GM23338 (cell line): ENCODE measurements at places on chromosomes 2 and 18.

DNA sequence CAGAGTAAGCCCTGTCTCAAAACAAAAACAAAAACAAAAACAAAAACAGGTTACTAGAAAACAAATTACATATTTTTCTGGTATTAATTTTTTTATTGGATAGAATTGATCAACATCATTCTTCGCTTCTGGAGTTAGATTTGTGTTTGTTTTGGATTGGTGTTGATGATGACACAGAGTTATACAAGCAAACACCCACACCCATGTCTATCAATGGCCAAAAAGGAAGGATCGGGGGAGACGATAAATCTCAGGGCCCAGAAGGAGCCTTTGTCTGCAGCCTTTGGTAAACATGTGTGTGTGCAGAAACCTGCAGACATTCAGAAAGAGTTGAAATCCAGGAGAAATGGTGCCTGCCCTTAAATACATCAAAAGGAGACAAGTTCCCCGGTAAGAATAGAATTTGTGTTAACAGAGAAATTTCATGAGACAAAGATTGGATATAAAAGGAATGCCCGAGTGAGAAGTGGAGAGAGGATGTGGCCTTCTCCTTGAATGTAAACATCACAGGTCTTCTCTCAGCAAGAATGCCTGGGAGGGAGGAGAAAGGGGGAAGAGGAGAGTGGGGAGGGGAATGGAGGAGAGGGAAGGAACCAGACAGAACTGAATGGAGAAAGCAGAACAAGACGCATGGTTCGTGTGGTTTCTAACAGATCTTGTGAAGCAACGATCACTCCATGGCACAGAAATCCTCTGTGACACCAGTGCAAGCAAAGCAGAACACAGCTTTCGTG, 40.4 kb upstream of the TMEM178A start:
- peak; percentile 17 for DNase-seq

DNA sequence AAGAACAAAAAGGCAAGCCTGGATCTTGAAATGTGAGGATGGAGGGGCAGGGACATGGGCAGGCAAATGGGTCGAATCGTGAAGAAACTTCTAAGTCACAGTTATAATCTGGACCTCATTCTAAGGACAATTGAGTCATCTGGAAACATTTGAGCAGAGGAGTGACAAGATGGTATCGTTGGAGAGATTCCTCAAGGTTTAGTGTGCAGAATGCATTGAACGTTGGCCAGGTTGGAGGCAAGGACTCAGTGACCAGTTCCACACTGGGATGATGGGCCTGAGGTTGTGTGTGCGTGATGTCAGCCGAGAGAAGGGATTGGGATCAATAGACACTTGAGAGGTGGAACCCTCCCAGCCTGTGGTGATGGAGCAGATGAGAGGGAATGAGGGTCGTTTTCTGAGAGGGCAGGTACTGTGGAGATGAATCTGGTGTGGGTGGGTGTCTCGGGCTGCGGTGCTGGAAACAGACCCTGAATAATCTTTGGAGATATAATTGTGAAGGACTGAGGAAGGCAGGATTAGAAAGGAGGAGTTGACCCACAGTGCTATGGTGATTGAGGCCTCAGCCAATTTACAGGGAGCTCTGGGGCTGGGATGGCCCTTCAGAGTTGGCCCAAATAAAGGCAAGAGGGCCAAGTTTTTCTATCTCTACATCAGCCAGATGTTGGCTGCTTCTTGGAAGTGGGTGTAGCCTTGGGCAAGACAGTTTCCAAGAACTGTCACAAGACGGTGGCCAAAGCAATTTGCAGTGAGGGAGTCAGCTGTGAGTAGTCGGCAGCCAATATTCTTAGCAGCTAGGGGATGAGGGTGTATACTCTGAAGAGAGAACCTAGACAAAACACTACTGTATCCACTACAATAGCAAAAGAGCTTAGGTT, 5.8 kb upstream of the ZNF532 start:
- no peak for DNase-seq

- DNase-seq: peak; percentile 79
Measured at GRCh38 chr18:7566567-7567473, at the start of gene PTPRM. TSS of gene PTPRM (plus strand) at chr18:7567316. CDS start at chr18:7567819, 503 bp downstream.

- no peak for DNase-seq
Measured at GRCh38 chr18:28041366-28041765, 135.6 kb downstream of the CDH2 start.

DNA sequence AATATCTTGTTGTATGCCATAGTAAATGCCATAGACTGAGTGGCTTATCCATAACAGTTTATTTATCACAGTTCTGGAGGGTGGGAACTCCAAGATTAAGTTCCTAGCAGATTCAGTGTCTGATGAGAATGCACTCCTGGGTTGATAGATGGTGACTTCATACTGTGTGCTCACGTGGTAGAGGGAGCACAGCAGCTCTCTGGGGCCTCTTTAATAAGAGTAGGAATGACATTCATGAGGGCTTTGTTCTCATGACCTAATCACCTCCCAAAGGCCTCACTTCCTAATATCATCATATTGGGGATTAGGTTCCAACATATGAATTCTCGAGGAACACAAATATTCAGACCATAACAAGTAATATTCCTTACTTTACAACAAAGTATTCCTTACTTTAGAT, 98.1 kb upstream of the SH3BP4 start:
- no peak for DNase-seq

DNA sequence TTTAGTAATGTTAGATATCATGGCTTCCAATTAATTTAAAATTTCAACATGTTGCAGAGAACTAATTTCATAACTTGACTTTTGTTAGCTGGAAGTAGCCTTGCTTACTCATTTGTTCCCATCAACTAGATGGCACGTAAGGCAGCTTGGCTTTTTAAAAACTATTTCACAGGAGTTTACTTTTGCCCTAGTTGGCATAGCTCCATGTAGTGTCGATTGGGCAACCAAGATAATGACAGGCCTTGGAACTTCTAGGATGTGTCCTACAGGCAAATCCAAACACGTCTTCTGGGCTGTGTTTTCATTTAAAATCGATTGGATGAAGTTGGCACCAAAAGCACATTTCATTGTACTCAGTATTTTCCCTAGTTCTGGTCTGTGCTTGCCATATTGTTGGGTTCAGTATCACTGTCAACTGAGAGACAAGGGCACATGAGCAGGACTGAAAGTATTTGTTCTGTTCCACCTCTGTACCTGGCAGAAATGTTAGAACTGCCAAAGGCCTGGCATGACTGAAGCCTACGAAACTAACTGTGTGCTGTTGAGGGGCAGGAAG, 29.4 kb downstream of the HADHB start:
- DNase-seq: no peak

DNA sequence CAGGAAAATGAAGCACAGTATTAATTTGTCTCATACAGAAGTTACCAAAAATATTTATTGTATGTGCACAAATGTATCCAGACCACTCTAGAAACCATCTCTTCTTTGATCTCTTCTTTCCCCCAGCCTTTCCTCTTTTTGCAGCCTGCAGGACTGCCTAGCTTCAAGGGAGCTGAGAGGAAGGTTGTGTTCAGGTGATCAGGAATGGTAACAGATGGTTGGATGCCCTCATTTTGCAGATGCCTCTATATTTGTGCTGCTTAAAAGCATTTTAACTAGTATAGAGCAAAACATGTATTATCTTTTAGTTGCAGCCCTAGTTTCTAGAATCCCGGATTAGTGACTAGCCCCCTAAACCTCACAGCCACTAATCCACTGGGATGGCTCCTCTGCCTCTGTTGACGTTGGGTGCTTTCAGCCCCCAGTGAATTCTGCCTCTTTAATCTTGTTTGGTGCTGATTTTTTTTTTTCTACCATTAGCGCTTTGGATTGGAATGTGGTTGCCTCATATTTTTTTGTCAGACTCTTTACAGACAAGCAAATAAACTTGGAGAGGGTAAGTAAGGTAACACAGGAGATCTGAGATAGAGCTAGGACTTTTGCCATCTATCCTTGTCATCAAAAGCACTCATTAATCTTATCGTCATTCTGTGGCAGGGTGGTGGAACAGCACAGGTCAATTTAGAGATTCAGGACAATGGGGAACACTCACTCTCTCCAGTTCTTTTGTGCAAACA, 103.8 kb upstream of the NDUFV2 start:
- DNase-seq: no peak

DNA sequence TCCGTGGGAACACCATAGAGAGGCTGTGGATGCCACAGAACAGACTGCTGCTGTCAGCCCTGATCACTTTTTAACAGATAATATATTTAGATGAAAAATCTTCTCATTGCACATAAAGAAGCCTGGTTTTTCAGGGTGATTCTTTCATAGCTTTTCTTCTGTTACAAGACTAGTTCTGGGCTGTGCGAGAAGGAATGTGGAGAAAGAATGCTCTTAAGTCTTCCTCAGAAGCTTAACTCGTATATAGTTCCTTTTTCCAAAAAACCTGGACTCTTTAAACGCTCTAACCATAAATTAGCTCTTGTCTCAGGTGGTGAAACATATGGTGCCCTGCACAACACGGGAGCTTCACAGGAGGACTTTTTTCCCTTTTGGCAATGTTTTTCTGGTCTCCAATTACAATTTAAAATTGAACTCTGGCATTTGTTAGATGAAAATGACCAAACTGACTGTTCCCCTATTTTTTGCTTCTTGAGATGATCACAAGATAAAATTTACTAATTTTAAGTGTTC, 125.9 kb upstream of the SMAD7 start:
- no peak for DNase-seq

DNA sequence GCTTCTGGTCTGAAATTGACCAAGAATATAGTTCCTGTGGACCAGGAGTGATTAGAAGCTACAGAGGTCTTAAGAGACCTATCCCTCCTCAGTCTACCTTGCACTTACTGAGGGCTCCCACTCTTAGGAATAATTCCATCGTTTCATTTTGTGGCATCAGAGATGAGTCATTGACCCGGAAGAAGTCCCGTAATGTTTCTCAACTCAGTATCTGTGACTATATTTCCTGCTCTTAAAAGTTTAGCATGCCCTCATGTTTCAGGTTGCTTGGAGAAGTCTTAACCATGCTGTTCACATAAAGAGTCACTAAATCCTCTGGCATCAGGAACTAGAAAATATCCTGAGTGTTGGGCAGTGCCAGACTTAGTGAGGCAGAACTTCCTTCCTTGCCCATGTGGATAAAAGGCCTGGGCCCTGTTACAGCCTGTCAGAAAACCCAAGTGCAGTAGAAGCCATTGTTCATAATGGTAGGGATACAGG, at the start of gene IL36A:
Gene IL36A (plus strand): TSS at position 430 of the 480 bp plus-strand sequence. CDS start 413 bp downstream, outside the sequence.
- no peak for DNase-seq

- no peak for DNase-seq
Measured at GRCh38 chr18:39838831-39839230, 2116.2 kb upstream of the PIK3C3 start.

DNA sequence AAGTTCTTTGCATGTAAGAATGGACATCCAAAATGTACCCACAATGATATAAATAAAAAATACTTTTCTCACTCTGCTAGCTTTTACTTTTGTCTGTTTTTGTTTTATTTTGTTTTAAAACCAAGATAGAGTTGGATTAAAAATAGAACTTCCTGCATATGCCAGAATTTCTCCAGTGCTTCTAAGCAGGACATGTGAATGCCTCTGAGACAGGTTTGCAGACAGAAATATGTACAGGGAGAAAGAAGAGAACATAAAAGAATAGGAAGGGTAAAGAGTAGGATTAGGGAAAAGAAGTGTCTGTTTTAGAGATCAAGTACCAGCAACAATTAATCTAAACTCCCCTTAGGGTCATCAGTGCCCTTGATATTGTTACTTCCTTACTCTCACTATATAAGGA, 114.4 kb downstream of the BMPR2 start:
- no peak for DNase-seq

GRCh38 chr2:187198136-187198535, 249.9 kb downstream of the CALCRL start:
- no peak for DNase-seq

- no peak for DNase-seq
Measured at GRCh38 chr2:240722796-240723735, 31.4 kb downstream of the AQP12A start.

GRCh38 chr2:43005245-43005974, 213.0 kb upstream of the HAAO start:
- DNase-seq: no peak

- no peak for DNase-seq
Measured at GRCh38 chr2:32721376-32721775, 93.5 kb downstream of the TTC27 start.

- no peak for DNase-seq
Measured at GRCh38 chr18:75207310-75208154, 1.4 kb downstream of the PTGR3 start.

DNA sequence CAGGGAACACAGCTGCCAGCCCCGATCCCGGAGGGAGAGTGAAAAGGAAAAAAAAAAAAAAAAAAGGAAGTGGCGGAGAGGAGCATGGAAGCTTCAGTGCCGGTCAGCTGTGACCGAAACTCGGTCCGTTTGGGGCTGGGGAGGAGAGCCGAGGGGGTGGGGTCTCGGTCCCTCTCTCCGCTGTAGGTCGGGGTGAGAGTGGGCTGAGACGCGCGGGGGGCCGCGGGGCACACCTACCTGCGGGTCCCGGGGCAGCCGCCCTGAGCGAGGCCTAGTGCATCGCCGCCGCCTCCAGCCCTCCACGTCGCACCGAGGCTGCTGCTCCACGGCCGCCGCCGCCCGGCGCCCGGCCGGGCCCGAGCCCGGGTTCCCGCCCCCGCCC, 536 bp downstream of the VPS54 start:
- peak; percentile 66 for DNase-seq

DNA sequence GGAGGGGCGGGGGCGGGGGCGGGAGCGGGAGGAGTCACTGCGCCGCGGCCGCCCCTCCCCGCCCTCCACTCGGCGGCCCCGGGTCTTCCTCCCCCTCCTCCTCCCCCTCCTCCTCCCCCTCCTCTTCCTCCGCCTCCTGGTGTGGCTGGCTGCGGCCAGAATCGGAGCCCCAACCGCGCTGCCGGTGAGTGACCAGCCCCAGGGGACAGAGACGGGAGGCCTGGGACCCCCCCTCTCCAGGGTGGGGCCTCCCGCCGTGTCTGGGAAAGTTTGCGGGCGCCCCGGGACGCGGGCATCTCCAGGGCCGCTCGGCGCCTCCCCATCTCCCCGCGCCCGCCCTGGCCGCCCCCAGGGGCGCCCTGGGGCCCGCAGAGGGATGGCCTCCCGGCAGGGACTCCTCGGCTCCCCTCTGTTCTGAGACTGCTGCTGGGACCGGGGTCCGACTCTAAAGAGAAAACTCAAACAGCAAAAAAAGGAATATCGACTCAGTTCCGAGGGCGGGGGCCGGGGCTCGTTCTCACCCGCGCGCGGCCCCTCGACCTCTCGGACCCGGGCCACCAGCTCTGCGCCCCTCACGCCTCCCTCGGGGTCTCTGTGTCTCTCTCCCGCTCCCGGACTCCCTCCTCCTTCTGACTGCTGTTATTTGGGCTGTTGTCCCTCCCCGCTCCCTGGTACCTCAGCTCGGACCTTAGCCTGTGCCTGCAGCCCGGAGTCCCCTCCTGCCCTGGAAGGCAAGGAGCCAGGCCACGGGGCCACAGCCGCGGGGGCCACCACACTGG, at the start of gene STON1:
Gene STON1 (plus strand): TSS at position 122 of the 779 bp plus-strand sequence. CDS start 50,480 bp downstream, outside the sequence.
- peak; percentile 60 for DNase-seq

DNA sequence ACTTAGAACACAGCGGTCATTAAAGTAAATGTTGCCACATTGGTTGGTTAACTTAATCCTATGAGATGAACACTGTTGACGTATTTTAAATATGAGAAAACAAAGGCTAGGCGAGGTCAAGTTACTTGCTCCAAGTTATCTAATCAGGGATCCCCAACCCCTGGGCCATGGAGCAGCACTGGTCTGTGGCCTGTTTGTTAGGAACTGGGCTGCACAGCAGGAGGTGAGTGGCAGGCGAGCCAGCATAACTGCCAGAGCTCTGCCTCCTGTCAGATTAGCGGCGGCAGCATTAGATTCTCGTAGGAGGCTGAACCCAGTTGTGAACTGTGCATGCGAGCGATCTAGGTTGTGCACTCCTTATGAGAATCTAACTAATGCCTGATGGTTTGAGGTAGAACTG, 878.9 kb downstream of the CPS1 start:
- peak; percentile 31 for DNase-seq
